ENCODE measurements at places on chromosomes 7 and 10.

- peak; percentile 65 for DNase-seq
Observed at GRCh38 chr10:55410415-55410885, 609.4 kb upstream of the PCDH15 start.

GRCh38 chr10:12634621-12634931, 285.2 kb downstream of the CAMK1D start:
- no peak for DNase-seq

DNA sequence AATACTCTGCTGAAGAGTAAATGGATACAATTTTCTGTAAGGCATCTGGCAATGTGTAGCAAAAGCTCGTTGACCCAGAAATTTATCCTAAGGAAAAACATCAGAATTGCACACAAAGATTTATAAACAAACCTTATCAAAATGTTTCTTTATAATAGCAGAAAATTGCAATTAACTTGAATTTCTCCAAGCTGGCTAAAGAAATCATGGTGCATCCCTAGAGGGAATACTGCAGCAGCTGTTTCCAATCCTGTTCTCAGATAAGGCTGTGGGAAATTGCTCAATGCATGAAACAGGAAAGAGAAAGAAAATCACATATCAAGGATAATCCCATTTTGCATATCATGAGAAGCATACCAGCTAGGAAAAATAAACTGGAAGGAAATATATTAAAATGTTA, 18.7 kb downstream of the TACR2 start:
- no peak for DNase-seq

- DNase-seq = no peak
Observed at GRCh38 chr7:157306846-157307838, 29.7 kb upstream of the DNAJB6 start.

DNA sequence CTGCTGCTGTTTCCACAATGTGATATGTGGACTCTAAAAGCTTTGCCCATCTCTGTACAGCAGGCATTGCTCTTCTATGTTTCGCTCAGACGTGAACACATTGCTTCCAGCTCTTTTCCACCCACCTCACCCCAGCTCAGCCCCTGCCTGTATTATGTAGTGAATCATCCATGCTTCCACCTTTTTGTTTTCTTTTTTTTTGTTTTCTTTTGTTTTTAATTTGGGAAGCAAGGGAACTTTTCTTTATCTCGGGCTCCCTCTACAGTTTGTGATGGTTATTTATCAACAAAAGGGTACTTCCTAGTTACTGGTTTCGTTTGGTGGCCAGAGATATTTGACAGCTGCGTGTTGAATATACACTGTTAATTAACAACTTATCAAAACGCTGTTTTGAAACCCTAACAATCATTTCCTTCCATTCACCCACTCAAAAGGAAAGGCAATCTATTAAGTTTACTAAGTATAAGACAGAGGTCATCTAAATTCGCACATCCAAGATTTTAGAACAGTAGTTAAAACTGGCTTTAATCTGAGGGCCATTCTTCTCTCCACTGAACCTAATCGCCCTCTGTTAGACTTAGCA, 127.9 kb upstream of the STK17A start:
- peak; percentile 52 for DNase-seq

- DNase-seq = no peak
Observed at GRCh38 chr10:1698185-1698584, 39.1 kb downstream of the ADARB2 start.

DNA sequence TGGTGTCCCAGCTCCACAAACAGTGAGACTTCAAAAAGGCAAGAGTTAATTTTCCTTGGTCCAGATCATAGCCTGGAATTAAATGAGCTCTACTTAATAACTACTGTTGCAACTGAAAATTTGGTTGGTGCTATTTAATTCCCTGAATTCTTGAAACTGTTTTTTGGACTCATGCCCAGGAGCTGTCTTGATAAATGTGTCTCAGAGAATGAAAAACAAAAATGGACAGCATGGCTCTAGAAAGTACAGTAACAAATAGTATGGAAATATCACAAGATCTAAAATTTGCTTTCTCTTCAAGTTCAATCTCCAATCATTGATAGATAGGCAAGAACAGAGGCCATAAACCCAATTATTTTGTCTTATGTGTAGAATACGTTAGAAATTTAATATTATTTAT, 42.5 kb downstream of the CCDC71L start:
- no peak for DNase-seq

GRCh38 chr10:130466271-130466997, 330.2 kb downstream of the GLRX3 start:
- DNase-seq = no peak

DNA sequence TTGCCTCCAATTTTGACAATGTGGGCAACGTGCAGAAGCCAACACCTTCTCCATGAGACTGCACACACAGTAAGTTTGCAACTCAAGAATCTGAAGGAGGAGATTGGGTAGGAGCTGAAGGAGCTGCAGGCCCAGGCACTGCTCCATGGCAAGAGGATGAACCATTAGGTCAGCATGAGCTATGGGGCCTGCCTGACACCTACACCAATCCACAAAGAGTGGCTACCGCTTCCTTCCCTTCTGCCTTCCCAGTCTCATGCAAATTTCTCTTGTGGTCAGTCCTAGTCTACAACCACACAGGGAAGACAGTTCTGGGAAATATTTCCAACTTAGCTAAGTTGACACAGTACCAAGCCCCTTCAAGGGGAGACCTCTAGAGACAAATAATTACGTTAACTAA, 142.0 kb upstream of the ADO start:
- no peak for DNase-seq
